RPMI7951 (cell line): ENCODE measurements at places on chromosomes 2 and 18. TPM values are rescaled to one million over a fixed set of nuclear protein-coding genes. Genes with fewer than 3 reads are reported as not detected.

DNA sequence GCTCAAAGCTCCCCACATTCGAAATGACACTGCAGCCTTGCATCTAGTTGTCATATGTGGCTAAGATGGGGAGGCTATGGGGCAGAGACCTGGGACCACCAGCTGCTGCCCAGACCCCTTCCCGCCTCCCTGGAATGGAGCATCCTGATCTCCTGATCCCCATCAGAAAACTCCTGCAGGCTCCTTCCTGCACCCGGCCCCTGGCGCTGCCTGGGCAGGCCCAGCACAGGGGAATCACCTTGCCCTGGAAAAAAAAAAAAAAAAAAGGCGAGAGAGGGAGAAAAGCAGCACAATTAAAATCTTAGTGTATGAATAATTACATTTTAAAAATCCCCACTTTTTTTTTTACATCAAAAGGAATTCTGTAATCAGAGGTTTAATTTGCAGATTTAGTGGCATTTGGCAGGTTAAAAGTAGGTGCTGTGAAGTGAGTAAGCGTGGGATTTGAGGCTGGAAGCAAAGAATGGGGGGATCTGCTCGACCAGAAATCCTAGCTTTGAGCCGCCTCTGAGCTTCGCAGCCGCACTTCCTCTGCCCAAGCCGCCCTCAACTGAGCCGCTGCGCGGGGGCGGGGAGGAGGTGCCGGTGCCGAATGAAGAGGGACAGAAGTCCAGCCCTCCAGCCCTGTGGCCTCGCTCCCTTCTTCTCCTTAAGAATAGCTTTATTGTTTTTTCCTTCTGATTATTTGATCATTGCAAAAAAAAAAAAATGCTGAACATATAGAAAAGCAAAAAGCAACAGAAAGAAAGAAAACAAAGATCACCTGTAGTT, 30.0 kb downstream of the THNSL2 start:
- peak; percentile 4 for DNase-seq

Gene REEP1
- not detected in 2 replicates for total RNA-seq

Gene PLEK
- not detected in 2 replicates for total RNA-seq

- DNase-seq, result no peak
These were observed 107.6 kb upstream of the NOSTRIN start for GRCh38 chr2:168694866-168695265.

DNA sequence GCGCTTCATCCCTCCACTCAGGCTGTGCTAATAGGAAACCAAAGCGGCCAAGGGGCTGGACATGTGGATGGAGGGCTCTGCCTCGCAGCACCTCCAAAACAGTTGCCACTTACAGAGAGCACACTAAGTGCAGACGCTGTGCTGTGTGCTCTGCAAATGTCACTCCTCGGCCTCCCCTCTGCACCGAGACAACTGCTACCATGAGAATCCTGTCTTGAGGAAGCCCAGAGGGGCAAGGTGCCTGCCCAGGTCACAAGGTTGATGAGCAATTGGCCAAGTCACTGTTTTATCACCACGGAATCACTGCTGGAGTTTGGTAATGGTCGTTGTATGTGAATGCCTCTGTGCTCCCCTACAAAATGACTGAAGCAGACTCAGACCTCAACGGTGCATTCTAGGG, 132.2 kb downstream of the SEPTIN10 start:
- no peak for DNase-seq

DNA sequence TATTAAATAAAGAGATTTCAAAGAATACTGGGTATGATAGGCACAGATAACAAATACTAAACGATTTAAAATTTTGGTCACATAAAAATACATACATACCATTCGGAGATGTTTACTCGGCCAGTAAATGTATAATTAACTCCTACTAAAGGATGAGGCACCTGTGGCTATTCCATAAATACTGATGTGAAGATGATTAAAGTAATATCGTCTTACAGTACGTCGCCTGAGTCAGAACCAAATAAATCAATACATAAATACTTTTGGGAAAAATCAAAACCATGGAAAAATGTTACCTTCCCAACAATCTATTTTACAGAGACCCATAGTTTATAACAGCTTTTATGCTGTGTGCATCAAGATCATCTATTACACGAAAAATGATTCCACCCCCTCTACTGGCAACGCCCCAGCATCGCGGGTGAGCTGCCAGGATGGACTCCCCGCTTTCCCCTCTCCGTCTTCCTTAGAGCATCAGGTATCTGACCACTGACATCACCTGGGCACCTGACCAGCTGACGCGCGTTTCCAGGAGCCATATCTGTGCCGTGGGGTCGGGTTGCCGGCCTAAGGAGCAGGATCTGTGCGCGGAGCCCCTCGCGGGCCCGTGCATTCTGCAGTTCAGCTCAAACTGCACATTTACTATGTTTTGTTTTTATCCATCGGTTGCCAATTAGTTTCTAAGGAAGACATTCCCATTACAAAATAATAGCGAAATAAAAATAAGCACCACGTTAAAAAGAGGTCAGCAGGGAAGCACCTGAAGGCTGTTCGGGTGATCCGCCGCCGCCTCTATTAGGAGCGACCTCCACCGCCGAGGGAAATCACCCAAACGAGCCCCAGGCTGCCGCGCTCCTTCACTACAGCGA, 901 bp downstream of the ICA1L start:
- peak; percentile 62 for DNase-seq

Gene RTP5
- total RNA-seq, result not detected in 2 replicates

Gene SGO2
- 47.7 and 54.7 TPM in 2 replicates for total RNA-seq

DNA sequence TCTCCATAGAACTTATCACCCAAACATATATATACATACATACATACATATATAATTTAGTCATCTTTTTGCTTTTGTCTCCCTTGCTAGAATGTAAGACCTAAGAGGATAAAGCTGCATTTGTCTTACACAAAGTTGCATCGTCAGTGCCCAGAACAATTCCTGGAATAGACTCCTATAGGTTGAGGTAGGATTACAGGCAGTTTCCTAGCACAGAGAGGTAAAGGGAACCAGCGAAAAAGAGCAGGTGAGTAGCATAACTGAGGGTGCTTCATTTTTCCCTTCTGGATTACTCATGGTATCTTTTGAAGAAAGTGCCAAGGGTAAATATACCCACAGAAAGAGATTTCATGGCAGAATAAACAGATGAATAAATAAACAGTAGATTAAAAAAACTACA, 68.1 kb upstream of the AMMECR1L start:
- DNase-seq, result no peak

Gene RAB6D
- not detected in 2 replicates for total RNA-seq

Gene TRIB2
- 132 and 150 TPM in 2 replicates for total RNA-seq

GRCh38 chr2:69275490-69275889, 111.5 kb downstream of the GFPT1 start:
- DNase-seq, result no peak

- no peak for DNase-seq
These were observed 136.9 kb upstream of the THSD7B start for GRCh38 chr2:136628490-136628889.

GRCh38 chr18:46953195-46953594, 35.8 kb downstream of the KATNAL2 start:
- DNase-seq, result peak; percentile 76

GRCh38 chr2:101305492-101306078, 2.9 kb downstream of the RNF149 start:
- DNase-seq, result peak; percentile 64

DNA sequence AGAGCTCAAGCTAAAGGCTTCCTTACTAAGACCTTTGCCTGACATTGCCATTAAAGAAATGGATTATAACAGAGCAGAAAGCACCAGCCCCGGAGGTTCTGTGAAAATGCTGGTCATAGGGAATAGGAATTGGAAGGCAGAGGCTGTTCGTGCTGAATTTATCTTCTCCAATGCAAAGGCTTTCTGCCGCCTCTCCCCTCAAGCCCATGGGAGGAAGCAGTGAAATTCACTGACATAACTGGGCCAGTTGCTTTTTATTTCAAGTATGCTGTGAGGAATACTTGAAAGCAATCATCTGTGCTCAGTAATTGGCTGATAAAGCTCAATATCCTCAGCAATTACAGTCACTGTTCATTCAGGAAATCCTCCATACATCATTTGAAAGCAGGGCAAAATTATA, 85.4 kb upstream of the LINC00305 start:
- DNase-seq, result no peak
